ENCODE measurements at places on chromosomes 5 and 9.

- no peak for DNase-seq
Measured at GRCh38 chr9:11595756-11596155, 983.0 kb upstream of the PTPRD start.

- DNase-seq = no peak
Measured at GRCh38 chr5:80958616-80959015, 1.5 kb upstream of the RASGRF2 start.

- no peak for DNase-seq
Measured at GRCh38 chr9:132099741-132100407, 20.2 kb upstream of the MED27 start.

DNA sequence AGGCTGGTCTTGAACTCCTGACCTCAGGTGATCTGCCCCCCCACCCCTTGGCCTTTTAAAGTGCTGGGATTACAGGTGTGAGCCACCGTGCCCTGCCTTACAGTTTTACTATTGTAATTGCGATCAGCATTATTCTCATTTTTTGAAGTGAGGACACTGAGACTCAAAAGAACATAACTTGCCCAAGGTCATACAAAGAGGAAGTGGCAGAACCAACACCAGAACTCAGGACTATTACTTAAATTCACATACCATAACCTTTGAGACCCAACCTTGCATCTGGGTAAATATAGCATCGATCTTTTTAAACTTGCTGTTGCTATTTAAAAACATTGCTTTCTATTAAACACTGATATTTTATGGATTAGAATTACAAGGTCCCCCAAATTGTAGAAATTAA is 54.2 kb downstream of the FOXI1 start:
- no peak for DNase-seq

DNA sequence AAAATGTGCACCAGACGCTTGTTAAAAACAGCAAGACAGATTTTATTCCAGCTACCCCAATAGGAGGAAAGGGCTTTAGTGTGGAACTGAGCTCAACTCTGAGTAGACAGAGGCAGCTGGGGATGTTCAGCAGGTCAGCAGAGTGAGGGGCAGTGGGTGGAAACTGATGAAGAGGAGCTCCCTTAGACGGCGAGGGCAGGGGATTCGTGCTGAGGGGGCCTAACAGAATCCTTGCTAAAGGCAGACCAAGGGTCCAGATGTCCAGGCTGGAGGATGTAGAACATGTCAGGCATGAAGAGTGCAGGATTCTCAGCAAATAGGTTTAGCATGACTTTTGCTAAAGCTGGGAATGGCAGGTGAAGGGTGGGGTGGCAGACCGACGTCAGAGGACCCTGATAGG is 71.9 kb upstream of the OLFM1 start:
- no peak for DNase-seq

Measured in mucosa of descending colon (tissue), 3 donors.